ENCODE measurements at places on chromosomes 5 and 9. TPM values are rescaled to one million over a fixed set of nuclear protein-coding genes. Genes with fewer than 3 reads are reported as not detected.

DNA sequence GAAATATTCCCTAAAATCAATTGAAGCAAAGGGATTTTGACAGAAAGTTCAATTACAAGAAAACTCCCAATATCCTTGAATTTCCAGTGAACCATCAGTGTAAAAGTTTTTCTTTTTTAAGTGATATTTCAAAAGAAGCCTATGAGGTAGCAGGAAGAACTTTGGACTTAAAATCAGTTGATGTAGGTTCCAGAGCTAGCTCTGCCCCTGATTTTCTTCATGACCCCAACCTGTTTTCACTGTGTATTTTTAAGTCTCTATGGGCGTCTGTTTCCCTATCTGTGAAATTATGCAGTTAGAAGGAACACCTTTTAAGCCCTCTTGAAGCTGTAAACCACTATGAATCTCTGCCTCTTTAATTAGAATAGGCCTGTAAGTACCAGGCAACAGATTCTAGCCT lies 66.2 kb upstream of the SLC1A1 start:
- no peaks in the 10 kb centered on the region for H3K36me3 ChIP-seq
- H3K4me1 ChIP-seq, result peaks cover 27% of the 10 kb centered on the region
- no peak overlapping the region for H3K4me3 ChIP-seq
- H3K27me3 ChIP-seq, result no peaks in the 10 kb centered on the region
- DNase-seq, result no peak
- H3K27ac ChIP-seq, result no peak overlapping the region

DNA sequence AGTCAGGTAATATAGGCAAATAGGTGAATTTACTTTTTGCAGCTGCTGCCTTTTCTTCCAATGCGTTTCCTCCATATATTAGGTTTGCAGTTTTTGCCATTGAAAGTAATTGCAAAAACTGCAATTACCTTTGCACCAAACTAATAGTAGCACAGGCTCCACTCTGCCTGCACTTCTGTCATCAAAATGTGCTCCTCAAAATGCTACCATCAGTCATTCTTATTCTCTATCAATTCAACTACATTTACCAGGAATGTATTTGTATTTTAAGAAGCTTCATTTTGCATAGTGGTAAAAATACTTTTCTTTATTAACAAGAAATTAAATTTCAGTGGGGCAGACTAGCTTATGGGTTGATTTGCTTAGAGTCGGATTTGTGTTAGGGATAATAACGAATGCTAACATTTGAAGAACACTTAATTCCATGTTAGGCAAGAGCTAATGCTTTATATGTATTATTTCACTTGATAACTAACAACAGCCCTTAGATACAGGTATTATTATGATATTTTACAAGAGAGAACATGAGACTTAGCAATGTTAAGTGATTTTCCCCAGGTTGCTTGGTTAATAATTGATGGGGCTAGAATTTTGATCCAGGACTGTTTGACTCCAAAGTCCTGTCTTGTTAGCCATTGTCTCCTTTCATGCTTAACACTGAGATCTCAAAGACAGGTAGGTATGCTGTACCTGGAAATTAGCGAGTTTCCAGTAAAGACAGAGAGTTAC lies 300.4 kb downstream of the MAN2A1 start:
- H3K36me3 ChIP-seq, result no peaks in the 10 kb centered on the region
- peaks cover 21% of the 10 kb centered on the region for H3K4me1 ChIP-seq
- no peak overlapping the region for H3K4me3 ChIP-seq
- DNase-seq, result peak; percentile 57
- H3K27me3 ChIP-seq, result no peaks in the 10 kb centered on the region

DNA sequence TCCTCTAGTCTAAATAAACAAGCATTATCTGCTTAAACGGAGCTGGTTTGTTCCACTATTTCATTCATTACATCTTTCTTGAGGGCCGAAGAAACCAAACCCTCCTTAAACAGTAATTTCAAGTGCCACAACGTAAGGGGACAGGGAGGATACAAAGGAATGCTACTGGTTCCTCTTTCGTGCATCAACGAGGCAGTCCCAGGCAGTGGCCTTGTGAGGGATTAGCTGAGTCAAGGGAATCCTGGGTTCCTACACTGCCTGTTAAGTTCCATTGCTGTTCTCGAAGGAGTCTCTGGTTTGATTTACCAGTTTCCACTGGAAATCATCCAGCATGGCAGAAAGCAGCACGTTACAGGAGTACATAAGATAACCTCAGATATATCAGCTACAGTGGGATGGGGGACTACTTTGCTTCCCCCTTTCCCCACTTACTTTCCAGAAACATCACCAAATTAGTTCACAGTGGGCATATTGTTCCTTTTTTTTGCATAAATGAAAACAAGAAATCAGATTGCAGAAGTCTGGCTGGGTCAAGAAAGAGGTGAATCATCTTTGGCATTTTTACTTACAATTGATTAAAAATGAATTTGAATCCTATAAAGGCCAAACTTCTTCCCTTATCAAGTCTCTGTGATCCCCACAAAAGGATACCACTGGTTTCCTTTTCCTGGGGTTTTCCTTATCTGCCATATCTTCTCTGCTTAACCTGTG lies 2.5 kb upstream of the RANBP3L start:
- H3K27me3 ChIP-seq, result no peaks in the 10 kb centered on the region
- H3K36me3 ChIP-seq, result no peaks in the 10 kb centered on the region
- no peak overlapping the region for H3K4me3 ChIP-seq

DNA sequence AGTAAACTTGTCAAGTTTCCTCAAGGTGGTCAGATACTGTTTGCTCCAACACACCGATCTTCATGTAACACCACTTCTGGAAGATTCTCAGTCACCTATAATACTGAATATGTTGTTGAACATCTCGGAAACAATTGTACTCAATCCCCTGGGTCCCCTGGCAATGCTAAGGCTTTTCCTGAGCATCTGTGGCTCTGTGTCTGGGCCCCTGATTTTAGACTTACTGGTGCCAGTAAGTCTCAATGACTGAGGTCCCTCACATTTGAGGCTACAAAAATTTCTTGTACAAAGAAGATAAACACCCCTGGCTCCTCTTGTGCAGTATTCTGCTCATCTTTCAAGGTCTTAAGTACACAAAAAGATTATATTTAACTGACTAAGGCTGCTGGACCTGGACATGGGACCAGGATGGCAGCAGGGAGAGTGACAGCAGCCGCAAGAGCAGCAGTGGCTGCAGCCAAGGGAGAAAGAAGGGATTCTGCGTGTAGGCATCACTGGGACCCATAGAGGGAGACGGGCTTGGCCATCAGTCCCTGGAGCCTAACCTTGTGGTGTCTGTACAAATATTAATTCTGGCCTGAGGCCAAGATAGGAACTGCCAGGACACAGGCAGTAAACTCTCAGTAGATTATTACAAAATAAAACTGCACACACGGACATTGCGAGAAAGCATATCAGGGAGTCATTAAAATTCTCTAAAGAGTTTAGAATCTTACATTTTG lies 49.0 kb upstream of the TNPO1 start:
- no peaks in the 10 kb centered on the region for H3K4me1 ChIP-seq
- no peak overlapping the region for H3K27ac ChIP-seq
- peak; percentile 33 for DNase-seq
- H3K36me3 ChIP-seq, result no peaks in the 10 kb centered on the region

DNA sequence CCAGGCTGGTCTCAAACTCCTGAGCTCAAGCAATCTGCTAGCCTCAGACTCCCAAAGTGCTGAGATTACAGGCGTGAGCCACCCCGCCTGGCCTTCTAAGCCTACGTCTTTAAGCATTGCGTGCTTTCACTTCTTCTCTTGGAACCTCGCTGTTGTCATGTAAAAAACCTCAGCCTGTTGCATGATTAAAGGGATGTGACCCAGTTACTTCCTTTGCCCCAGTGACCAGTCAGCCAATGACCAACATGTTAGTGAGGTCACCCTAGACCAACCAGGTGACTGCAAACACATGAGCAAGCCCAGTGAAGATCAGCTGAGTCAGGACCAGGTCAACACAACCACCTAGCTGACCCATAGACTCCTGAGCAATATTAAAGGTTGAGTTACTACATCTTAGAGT lies 10.5 kb downstream of the KIF4B start:
- H3K4me3 ChIP-seq, result no peak overlapping the region
- no peak for DNase-seq
- H3K27me3 ChIP-seq, result no peaks in the 10 kb centered on the region
- no peaks in the 10 kb centered on the region for H3K4me1 ChIP-seq

DNA sequence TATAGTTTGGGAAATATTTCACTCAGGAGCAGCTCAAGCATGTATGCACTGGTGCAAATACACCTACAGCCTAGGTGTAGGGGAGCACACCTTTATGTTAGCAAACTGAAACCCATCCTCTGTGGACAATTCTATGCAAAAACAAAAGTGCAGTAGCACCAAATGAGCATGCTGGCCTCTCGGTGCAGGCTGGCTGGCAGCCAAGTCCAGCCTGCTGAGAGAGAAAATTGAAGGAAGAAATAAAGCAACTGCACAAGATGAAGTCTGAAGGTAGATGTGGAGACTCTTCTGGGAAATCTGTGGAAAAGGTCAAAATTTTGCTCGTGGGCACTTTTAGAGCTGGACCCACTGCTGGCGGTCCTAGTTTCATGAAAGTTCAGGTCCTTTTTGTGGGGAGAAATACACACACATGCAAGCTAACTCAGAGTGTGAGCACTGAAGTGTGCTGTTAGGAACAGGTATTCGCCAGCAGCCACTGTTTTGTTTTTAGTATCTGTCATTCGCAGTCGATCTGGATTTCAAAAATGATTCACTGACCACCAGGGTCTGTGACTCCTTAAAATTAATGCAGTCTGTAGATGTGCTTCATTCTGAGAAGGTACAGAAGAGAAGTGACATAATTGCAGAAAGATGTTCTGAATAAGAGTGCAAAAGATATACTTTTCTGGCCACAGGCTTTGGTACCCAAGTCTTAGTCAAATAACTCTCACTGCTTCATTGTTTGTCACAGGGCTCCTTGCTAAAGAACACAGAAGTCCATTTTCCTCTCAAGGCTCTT lies 281.7 kb downstream of the PARP8 start:
- no peak overlapping the region for H3K4me3 ChIP-seq
- peaks cover 4% of the 10 kb centered on the region for H3K27me3 ChIP-seq
- peak; percentile 26 for DNase-seq
- no peak overlapping the region for H3K27ac ChIP-seq
- no peaks in the 10 kb centered on the region for H3K4me1 ChIP-seq
- no peaks in the 10 kb centered on the region for H3K36me3 ChIP-seq

- no peaks in the 10 kb centered on the region for H3K4me1 ChIP-seq
- no peak overlapping the region for H3K27ac ChIP-seq
- no peak for DNase-seq
These were observed 63.3 kb upstream of the SLC30A5 start for GRCh38 chr5:69030358-69031062.

- H3K27ac ChIP-seq, result no peak overlapping the region
- no peak for DNase-seq
- no peak overlapping the region for H3K4me3 ChIP-seq
- no peaks in the 10 kb centered on the region for H3K27me3 ChIP-seq
- no peaks in the 10 kb centered on the region for H3K4me1 ChIP-seq
- H3K36me3 ChIP-seq, result no peaks in the 10 kb centered on the region
These were observed 46.3 kb upstream of the TDRD7 start for GRCh38 chr9:97365634-97366033.

- H3K4me3 ChIP-seq, result no peak overlapping the region
- DNase-seq, result no peak
- no peak overlapping the region for H3K27ac ChIP-seq
- H3K4me1 ChIP-seq, result peaks cover 14% of the 10 kb centered on the region
- no peaks in the 10 kb centered on the region for H3K27me3 ChIP-seq
- no peaks in the 10 kb centered on the region for H3K36me3 ChIP-seq
These were observed 56.5 kb upstream of the NKD2 start for GRCh38 chr5:951940-952596.

DNA sequence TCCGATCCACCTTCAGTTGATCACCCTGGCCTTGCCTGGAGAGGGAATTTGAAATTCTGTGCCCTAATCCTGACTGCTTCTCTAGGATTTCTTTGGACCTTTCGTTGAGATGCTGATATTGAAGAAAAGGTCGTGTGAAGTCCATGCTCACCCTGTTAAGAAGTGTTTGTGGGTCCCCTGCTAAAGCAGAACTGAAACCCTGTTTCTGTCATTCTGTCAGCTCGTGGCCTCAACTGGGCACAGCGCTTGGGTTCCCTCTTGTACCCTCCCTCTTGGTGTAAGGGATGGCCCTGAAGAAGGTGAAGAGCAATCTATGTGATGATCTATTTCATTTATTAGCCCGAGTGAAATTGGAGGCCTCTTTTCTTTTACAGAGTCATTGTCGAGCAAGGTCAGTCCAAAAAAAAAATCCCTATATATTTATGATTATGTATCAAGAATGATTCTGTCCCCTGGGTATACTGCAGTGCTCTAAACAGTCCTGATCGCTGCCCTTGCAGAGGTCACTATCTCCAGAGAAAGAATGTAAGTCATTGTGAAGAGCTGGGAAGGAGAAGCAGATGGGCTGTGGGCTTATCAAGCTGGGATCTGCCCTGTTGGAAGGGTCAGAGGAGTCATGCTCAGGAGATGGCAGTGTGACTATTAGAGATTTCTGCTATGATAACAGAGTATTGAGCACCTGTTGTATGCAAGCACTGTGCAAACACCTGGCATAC lies 56.1 kb downstream of the WWC1 start:
- DNase-seq, result no peak
- peaks cover 24% of the 10 kb centered on the region for H3K4me1 ChIP-seq
- H3K27ac ChIP-seq, result peak overlapping the region; percentile 27

GRCh38 chr9:84317563-84317962 lies 23.0 kb downstream of the SLC28A3 start:
- H3K27me3 ChIP-seq, result no peaks in the 10 kb centered on the region
- no peaks in the 10 kb centered on the region for H3K4me1 ChIP-seq

- H3K4me3 ChIP-seq, result no peak overlapping the region
- H3K4me1 ChIP-seq, result peaks cover 2% of the 10 kb centered on the region
- no peak overlapping the region for H3K27ac ChIP-seq
- H3K27me3 ChIP-seq, result no peaks in the 10 kb centered on the region
- H3K36me3 ChIP-seq, result no peaks in the 10 kb centered on the region
- no peak for DNase-seq
These were observed 188.8 kb upstream of the ST8SIA4 start for GRCh38 chr5:101091902-101092301.

DNA sequence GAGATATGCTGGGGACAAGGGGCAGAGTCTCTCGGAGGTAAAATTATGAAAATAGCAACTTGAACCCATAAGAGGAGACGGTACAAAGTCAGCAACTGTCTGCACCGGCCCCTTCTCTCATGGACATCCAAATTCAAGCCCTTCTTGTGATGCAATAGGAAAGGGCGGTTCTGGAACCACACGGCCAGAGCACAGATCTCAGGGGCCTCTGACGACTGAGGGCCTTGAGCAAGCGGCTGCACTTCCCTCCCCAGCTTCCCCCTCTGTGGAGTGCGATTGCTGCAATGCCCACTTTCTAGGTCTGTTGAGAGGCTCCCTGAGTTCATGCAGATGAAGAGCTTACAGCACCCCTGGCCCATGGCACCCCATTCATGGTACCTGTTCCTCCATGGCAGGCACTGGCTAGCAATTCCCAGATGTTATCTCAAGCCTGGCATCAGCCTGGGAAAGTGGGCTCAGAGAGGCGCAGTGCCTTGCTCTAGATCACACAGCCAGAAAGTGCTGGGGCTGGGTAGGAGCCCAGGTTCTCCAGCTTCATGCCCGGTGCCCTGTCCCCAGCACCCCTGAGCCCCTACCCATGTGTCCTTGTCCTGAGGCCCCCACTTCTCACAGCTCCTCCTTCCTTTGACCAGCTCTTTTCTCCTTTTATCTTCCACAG lies 17.7 kb upstream of the CPLX2 start:
- H3K27ac ChIP-seq, result no peak overlapping the region
- H3K27me3 ChIP-seq, result no peaks in the 10 kb centered on the region
- no peaks in the 10 kb centered on the region for H3K4me1 ChIP-seq
- peak; percentile 21 for DNase-seq

The PAEP gene
- not detected for total RNA-seq

The DRD1 gene
- 0.80 TPM for total RNA-seq

The ANKRD18B gene
- total RNA-seq, result 0.13 TPM
